ENCODE measurements at places on chromosomes 2 and 18. TPM values are rescaled to one million over a fixed set of nuclear protein-coding genes. Genes with fewer than 3 reads are reported as not detected.

DNA sequence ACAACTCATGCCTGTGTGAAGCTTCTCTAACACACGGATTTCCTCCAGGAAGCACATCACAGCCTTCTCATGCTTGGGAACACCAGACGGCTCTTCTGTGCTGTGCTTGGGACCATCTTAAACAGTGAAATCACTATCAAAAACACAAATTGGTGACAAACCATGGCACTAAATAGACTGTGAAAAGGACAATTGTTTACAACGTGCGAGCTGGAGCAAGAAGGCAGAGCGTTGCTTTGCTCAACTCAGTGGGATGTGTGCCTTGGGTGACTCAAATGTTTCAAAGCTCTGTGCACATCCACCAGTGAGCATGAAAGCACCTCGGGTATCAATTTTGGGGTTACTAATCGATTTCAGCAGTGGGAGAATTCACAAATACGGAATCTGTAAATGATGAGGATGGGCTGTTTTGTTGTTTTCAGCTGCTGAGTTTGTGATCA, 182.4 kb upstream of the ARL4C start:
- no peak for DNase-seq

The GREB1 gene
- total RNA-seq = 1.7 TPM

The ONECUT2 gene
- total RNA-seq = under 0.01 TPM

The ATOH8 gene
- total RNA-seq = 17.0 TPM

The GAREM1 gene
- 5.5 TPM for total RNA-seq
